Stimulated activated CD8-positive, alpha-beta memory T cell treated with anti-CD3 and anti-CD28 coated beads, Interleukin-4, amount 100 ng/mL, for 48 hours (primary cell): ENCODE measurements at places on chromosomes 3 and 15.
A peak's percentile ranks its signal among the peaks of the same experiment; 100 is the strongest.

DNA sequence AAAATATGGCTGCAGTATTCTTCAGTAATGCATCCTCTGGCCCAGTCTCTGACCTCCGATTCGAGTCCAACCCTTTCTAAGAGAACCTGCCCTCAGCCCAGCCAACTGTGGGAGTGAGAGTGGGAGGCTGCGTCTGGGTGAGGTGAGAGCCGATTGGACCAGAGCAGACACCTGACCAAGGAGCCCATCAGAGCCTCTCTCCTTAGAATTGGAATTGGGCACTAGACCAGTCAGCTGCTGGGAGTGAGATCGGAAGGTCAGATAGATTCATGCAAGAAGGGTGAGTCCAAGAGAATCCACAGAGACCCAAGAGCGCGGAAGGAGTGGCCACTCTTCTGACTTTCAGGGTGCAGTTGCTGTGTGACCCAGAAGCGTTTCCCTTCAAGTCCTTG, 10.2 kb downstream of the RASL12 start:
- DNase-seq: no peak

DNA sequence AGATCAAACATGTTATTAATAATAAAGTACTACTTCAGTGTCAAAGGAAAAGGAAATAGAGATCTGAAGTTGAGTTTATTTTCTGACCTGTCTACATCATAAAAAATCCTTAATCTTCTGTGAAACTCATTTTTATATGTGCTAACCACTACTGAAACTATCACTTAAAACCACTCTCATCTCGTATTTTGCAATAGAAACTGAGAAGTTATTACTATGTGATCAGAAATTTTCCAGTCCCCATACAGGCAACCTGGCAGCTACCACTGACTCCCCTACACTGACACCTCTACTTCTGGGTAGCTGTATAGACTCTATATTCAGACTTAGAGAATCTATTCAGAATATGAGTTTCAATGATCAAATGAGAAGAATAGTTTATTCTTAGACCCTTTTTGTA, 8.3 kb downstream of the HDGFL3 start:
- no peak for DNase-seq

DNA sequence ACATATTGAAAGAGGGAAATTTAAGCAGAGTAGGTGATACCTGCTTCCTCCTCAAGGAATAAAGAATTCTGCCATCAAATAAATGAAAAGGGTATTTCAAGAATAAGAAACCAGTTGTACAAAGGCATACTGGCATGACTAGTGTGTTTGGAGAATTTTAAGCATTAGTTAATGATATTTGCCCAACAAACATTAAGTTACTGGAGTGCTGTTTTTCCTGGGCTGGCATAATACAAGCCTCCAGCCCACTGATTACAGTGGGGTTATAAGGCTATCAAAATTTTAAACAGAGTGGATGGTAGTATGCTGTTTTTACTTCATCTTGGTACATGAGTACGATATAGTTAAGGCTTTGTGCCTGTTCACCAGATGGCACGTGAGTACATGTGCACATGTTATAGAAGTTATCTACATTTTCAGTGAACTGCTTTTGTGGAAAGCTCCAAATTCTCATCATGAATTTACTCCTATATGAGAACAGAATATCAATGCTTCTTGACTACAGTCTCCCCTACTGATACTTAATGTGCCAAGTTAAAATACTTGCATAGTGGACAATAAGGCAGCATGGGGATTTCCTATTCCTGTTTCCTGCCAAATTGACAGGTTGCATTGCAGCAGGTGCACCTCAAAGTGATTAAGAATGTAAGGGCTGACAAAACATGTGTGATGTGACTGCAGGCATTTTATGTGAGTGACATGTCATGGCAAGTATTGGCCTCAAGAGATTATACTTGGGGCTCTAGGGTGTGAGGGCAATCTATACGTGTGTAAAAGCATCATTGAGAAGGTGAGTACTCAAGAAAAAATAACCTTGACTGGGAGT, 14.9 kb downstream of the NAALADL2 start:
- DNase-seq: no peak

DNA sequence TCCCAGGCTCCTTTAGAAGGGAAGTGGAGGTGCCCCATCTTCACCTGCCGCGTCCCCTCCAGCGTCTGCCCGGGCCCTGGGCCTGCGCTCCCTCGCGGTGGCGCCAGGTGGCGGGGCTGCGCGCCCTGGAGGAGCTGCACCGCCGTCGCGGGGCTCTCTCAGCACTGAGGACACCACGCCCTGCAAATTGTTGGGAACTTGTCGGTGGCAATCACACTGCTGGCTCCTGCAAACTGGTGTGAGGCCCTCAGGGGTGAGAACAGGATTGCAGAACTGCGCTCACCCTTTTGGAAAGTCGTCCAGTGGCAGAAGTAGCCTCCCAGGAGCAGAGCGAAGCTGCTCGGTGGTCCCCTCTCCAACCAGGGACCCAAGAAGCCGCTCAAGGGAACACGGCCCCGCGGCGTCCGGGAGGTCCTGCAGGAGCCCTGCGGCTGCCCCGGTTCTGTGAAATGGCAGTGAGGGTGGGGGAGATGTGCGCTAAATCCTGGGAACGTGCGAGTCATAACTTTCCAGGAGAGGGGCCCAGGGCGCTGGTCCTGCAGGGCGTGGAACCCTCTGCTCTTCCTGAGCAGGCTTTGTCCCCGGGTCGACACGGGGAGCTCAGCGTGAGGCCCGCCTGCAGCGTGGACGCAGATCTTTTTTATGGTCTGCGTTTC, 995 bp upstream of the LRRK1 start:
- peak; percentile 84 for DNase-seq

- no peak for DNase-seq
Observed at GRCh38 chr3:89506462-89507103, 399.2 kb downstream of the EPHA3 start.

GRCh38 chr3:194099215-194099614, 36.7 kb upstream of the HES1 start:
- no peak for DNase-seq

DNA sequence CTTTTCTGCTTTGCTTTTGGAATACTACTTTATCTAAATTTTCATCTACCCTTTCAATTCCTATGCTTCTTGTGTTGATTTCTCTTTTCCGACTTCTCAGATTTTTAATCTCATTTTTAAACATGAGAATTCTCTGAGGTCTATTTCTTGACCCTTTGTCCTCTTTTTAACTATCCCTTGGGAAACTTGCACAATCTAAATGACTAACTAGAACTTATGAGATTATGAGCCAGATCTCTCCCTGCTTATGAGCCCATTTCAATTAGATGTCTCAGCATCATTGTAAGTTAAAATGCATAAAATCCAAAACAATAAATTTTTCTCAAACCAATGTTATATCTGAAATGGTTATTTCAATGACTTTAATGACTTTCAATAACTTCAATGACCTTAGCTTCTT, 296.9 kb upstream of the AGTR1 start:
- DNase-seq: no peak

- DNase-seq: no peak
Observed at GRCh38 chr3:114674036-114674435, 380.2 kb downstream of the TIGIT start.

GRCh38 chr3:42731476-42732195, 29.0 kb upstream of the HHATL start:
- peak; percentile 8 for DNase-seq

DNA sequence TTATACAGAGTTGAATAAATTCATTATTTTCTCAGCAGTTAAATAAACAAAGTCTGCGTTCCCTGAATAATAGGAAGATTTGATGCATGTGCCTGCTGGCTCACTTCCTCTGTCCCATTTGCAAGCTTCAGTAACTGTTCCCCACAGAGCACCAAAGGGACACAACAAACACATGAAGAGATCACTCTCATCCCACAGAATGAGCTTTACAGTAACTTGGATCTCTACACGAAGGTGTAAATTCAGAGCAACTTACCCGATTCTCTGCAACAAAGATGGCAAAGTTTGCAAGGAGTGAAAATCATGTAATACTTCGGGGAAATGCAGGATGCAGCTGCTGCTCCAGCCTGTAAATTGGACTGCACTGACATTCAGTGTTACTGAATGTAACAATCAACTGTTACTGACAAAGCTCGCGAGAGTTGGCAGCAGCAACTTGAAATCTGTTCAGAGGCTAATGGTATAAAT, at the start of gene BCHE:
BCHE (minus strand) TSS at position 366 of the 468 bp plus-strand sequence. CDS start 6,390 bp downstream, outside the sequence.
- no peak for DNase-seq

DNA sequence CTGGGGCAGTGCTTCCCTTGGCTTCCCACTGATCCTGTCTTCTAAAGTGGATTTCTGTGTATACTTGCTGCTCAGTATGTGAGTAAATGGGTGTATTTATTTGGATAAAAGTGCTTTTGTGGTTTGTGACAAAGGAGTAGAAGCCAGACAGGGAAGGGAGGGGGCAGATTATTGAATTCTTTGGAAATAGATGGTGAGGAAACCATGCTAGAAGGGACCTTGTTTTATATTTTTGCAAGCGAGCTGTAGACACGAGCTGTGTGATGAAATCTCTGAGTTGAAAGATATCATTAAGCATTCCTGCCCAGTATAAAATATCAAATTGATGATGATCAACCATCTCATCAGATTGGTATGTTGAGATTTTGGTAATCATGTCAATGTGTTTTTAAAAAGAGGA, 68.9 kb downstream of the DUT start:
- DNase-seq: no peak

DNA sequence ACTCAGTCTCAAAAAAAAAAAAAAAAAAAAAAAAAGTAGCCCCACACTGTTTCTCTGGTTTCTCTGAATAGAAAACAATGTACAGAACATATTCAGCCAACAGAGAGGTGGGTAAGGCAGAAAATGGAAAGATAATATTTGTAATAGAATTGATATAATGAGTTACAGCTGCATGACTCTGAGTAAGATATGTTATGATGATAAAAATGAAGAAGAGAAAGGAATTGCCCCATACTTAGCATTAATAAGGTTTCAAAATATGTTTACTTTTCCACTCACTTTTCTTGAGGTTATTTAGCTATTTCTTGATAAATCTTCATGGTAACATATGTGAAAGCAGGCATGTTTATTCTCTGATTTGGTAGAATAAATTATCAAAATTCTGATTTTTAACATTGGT, 100.9 kb upstream of the ROBO2 start:
- DNase-seq: no peak

DNA sequence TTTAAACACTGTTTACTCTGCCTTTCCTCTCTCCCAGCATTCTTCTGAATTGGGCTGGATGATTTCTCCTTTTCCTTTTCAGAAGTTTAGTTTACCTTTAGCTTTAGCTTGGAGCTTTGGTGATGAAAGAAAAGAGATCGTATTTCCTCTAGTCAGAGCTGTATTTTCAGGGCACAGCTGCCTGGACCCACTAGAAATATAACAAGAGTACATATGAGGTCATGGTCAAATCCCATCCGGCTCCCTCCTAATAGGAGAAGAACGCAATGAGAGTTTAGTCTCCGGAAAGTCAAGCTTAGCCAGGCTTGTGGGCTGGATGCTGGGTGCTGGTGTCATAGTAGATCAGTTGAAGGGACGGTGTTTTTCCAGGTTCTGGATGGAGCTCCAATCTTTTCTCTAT, 177.1 kb upstream of the PFN2 start:
- no peak for DNase-seq

- no peak for DNase-seq
Observed at GRCh38 chr3:98018301-98018700, 16.8 kb downstream of the GABRR3 start.

- DNase-seq: no peak
Observed at GRCh38 chr3:24027946-24028345, 82.9 kb downstream of the NR1D2 start.

DNA sequence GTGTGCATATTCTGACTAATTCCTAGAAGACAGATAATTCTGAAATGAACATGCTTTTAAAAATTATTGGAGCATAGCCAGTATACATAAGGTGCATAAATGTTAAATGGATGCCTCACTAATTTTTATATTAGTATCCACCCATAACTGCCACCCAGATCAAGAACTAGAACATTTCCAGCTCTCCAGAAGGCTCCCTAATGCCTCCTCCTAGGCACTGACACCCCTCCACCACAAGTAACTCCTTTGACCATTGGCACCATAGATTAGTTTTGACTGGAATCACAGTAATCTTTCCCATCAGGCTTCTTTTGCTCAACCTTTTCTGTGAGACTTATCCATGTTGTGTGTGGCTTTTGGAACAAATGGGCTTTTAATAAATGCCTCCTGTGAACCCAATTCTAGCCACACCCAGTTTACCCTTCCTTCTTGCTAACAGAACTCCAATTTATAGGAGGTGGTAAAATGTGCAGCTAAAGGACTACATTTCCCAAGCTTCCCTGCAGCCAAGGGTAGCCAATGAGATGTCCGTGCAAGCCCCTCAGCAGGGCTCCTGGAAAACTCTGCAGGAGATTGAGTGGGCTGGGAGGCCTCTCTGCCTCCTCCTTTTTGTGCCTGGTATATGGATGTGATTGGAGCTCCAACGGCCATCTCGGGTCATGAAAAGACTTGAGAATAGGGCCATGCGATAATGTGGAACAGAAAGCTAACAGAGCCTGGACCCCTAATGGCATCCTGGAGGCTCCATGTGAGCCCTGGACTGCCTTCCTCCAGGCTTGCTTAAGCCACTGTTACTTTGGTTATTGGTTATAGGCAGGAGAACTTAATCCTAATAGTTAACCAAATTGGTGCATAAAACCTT, 322.6 kb upstream of the TLE3 start:
- no peak for DNase-seq

- DNase-seq: no peak
Observed at GRCh38 chr15:99016680-99017321, 9.2 kb upstream of the PGPEP1L start.

DNA sequence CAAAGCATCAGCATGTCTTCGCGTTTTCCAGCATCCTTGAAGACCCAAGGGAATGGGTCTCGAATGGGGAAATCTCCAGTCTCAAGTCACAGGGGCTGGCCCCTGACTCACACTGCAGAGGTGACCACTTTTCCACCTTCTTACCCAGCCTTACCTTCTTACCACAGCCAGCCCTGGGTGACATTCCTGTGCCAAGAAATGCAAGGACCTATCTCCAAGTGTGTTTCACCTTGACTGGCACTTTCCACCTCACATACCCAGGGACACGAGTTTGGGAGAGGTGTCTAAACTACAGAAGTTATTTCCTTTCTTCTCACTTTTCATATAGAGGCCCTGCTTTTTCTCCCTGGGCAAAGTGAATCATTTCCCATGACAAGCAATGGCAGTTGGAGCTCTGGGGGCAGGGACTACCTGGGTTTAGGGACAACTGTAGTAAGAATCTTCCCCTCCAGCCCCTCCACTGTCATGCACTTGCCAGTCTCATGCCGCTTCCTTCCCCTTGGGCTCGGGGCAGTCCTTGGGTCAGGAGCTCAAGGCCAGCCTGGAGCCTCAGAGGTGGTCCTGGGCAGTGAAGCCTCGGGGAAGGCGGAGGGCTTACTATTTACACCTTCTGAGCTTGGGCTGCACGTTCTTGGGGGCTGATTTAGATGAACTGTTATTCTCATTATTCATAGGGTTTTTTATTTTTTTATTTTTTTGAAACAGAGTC, 16.8 kb downstream of the PAQR5 start:
- DNase-seq: no peak

- DNase-seq: no peak
Observed at GRCh38 chr15:80835336-80835735, 56.2 kb downstream of the CEMIP start.

DNA sequence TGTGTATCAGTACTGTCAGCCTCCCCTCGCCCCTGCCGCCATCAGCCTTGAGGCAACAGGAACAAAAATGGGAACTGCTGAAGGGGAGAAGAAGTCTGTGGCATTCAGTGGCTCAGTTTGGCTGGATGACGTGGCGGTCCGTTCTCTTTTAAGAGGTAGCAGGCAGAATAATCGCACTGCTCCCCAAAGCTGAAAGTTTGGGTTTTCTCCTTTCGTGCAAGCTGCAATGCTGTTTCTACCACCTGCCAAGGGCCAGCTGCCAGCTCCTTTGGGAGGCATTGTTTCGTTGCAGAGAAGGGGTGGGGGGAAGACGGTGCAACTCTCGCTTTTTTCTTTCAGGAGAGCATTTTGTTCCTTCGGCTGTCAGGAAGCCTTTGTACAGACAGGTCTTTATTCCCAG, 369.6 kb upstream of the RORA start:
- no peak for DNase-seq
